ENCODE measurements at places on chromosomes 16 and 17.
A peak's percentile ranks its signal among the peaks of the same experiment; 100 is the strongest.

DNA sequence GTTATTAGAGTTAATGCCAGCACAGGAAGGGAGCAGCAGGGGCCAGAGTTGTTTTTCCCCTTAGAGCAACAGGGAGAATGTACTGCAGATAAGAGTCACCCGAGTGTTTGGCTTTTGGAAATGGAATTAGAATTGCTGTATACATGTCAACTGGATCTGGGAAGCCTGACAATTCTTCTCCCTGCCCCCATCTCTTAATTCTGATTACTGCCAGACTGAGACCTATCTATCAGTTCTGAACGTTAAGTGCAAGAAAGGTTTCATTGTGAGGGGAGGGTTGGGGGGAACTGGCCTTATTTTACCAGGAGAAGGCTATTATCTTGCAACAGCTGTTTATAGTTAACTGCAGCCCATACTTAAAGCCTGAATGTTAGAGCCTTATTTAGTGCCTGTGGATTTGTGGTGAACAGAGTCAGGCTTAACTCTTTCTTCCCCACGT is 424.5 kb upstream of the CDH11 start:
- no peak for DNase-seq

DNA sequence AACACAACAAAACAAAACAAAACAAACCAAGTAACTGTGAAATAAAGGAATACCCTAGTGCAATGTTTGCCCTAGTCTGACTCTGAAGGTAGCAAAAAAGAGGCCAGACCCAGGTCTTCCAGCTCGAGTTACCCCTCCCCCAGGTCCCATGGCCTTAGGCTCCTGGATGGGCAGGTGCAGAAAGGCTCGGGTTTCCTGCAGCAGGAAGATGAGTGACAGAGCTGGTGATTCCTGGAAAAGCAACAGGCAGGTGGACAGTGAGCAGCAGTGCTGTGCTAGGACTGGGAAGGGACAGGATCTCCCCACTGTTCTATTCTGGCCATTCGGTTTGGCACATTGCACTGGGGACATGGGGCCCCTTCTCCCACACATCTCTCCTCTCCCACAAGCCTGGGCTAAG is 42.9 kb upstream of the MRTFB start:
- no peak for DNase-seq

GRCh38 chr16:65793781-65794180 is 572.7 kb upstream of the CDH5 start:
- DNase-seq = no peak

- DNase-seq = no peak
Observed at GRCh38 chr17:7223375-7223774, 3.6 kb downstream of the ACADVL start.

- no peak for DNase-seq
Observed at GRCh38 chr16:20359997-20360396, 7.5 kb upstream of the UMOD start.

GRCh38 chr17:43641416-43641815 is 20.3 kb downstream of the MEOX1 start:
- no peak for DNase-seq

- DNase-seq = no peak
Observed at GRCh38 chr16:49466529-49466831, 92.9 kb downstream of the C16orf78 start.

GRCh38 chr17:40281663-40282062 is 6.0 kb upstream of the CDC6 start:
- DNase-seq = peak; percentile 59

GRCh38 chr16:14576532-14576931 is 53.5 kb downstream of the PARN start:
- peak; percentile 4 for DNase-seq

- DNase-seq = peak; percentile 56
Observed at GRCh38 chr16:52383640-52384292, 163.2 kb downstream of the TOX3 start.

- DNase-seq = peak; percentile 64
Observed at GRCh38 chr17:77391668-77392375, 251.1 kb downstream of the SEC14L1 start.

DNA sequence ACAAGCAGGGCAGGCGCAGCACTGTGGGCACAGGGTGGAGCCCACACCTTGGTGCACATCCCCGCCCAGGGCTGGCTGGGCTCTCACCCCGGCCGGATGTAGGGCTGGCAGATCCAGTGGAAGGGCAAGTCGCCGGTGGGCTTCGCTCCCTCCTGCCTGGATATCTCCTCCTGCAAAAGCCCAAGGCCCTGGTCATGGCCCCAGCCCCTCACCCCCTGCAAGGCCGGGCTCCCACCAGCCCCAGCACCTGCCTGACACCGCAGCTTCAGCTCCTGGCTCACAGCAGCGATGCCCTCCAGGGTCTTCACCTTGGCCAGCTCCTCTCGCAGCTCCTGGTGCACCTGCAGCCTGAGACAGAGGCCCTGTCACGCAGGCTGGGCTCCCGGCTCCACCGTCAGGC is 5.0 kb downstream of the DUS1L start:
- DNase-seq = no peak

All from kidney tubule cell (primary cell).